ENCODE measurements at places on chromosomes 16 and 17.
A peak's percentile ranks its signal among the peaks of the same experiment; 100 is the strongest.

- no peak for DNase-seq
Measured at GRCh38 chr16:66751053-66751302, 431 bp downstream of the DYNC1LI2 start.

DNA sequence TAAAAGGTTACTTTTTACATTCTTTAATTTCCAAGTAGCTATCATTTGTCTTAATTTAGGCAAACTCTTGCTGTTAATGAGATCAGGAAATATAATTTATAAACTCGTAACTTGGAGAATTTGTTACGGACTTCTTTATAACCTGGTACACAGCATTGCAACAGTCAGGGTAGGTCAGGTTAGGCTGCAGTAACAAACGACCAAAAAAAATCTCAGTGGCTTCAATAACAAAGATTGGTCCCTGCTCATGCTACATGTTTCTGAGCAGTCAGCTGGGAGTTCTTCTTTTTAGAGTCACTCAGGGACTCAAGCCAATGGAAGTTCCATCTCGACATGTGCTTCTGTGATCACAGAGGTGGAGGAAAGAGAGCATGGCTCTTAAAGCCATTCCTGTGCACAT lies 110.1 kb downstream of the USP31 start:
- no peak for DNase-seq

DNA sequence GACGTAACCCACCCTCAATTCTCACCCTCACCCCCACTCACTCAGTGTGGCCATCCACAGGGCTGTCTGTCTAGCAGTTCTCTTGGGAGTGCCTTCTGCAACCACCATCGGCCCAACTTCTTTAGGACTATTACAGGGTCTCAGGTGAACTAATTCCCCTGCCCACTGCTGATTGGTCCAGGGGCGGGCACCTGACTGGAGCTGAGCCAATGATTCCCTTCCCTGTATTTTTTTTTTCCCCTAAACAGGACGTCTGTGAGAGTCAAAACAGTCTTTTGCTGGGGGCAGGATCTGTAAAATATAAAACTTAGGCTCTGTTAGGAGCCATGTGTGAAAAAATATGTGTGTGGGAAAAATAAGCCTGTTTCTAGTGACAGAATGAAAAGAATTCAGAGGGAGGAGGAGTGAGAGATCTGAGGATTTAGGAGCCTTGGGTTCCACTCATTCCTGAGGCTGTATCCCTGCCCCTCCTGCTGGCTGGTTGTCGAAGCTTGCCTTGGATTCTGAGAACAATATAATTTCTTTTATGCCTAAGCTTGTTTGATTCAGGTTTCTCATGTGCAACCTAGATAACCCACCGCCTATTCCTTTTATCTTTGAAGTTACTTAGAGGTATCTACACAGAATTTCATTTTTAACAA lies 115.0 kb downstream of the SPACA3 start:
- DNase-seq, result no peak

DNA sequence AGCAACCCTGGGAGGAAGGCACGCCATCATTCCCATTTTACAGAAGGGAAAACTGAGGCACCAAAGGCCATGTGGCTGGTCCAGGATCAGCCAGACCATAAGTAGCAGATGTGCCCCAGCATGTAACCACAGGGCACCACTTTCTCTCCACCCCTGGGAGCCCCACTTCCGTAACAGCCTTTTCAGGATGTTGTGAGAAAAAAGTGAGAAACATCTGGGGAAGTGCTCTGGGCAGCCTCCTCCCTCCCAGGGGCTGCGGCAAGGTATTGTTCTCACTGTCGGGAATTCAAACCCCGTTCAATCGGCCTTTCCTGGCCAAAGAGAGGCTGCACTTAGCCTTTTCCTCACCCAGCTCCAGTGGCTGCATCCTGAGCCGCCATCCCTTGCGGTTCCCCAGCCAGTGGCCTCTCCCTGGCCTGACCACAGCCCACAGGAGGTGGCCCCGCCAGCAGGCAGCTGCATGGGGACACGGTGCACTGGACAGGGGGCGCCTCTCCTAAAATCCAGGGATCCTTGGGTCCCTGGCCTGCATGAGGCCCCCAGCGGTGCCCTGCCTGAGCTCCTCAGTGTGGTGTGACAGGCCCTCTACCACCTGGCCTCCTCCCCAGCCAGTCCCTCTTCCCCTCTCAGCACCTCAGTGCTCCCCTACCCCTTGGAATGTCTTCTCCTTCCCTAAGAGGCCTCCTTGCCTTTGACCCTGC lies 5.7 kb upstream of the CDH5 start:
- DNase-seq, result no peak

- DNase-seq, result no peak
Measured at GRCh38 chr17:35255316-35255715, 12.4 kb downstream of the SLFN5 start.

GRCh38 chr17:78900816-78901215 lies 2.2 kb downstream of the CEP295NL start:
- no peak for DNase-seq

- no peak for DNase-seq
Measured at GRCh38 chr17:13002761-13003453, 14.9 kb downstream of the ELAC2 start.

- no peak for DNase-seq
Measured at GRCh38 chr16:86540894-86541293, 14.1 kb downstream of the MTHFSD start.

- no peak for DNase-seq
Measured at GRCh38 chr17:34850023-34850422, 111.2 kb downstream of the CCT6B start.

GRCh38 chr17:76107509-76107908 lies 3.9 kb upstream of the EXOC7 start:
- DNase-seq, result no peak

DNA sequence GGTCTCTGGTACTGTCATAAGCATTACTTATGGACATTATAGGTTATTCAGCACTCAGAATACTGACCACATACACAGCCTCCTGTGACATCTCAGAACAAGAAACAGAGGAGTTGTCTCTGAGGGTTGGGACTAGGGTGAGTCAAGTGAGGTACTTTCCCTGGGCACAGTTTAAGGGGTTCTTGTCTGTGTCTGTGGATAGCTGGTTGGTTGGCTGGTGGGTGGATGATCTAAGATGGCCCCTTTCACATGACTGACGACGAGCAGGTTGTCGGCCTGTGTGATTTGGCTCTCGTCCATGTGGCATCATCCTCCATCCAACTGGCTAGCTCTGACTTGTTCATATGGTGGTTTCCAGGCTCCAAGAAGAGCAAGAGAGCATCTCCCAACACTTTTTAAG lies 163.9 kb downstream of the PRKCB start:
- no peak for DNase-seq

DNA sequence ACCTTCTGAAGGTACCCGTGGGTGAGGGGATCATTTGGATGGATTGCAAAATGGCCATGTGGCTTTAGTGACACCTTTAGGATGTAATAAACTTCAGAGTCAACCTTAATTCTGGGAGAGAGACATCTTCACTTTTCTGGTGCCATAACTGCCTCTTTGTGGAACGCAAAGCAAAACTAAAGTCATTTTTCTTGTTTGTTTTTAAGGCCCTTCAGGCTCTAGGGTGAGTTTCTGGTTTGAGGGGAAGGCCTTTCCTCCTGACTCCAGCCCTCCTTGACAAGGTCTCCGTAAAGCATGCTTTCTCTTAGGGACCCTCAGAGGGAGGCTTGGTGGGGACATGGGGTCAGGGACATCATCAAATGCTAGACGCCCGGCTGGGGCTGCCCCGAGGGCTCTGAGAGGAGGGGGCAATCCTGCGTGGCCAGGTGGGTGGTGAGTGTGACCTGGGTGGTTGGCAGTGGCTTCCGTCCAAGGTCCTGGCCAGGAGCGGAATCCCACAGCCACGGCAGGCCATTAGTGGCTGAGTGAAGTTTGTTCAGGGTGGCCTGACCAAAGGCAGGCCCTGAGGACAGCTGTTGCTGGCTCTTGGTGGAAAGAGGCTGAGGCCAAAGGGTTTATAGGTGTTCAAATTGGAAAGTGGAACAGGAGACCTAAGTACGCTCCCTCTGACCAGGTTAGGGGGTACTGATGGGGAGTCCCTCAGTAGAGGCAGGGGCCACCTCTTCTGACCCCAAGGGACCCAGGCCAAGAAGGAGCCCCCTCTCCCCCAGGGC lies 112.2 kb downstream of the METRNL start:
- no peak for DNase-seq

DNA sequence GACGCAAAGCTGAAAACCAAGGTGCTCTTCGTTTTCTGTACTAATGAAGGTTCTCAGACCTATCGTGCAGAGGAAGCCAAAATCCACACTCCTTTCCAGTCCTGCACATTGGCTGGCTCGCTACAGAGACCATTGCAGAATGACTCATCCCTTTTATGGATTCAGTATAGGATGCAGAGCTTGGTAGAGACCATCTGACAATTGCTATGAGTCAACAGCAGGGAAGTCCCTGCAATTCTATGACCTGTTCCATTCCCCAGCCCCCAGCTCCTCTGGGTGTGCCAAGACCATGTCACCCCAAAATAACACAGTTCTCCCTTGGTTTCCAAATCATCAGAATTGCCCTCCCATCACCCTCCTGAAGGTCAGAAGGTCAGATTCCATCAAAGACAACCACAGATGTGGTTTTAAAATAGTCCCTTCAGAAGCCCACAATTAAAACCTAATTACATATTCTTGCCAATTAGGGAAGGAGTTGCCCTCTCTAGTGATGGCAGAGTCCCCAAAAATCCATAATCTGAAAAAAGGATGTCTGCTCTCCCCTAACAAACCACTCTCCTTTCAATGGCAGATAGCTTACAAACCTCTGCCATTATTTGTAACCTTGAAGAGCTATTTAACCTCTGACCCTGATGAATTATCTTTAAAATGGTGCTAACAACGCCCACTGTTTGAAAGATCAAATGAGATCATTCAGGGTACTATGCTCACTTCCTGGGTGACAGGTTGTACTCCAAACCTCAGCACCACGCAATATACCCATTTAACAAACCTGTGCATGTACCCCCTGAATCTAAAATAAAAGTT lies 108.2 kb upstream of the RBBP6 start:
- peak; percentile 17 for DNase-seq

DNA sequence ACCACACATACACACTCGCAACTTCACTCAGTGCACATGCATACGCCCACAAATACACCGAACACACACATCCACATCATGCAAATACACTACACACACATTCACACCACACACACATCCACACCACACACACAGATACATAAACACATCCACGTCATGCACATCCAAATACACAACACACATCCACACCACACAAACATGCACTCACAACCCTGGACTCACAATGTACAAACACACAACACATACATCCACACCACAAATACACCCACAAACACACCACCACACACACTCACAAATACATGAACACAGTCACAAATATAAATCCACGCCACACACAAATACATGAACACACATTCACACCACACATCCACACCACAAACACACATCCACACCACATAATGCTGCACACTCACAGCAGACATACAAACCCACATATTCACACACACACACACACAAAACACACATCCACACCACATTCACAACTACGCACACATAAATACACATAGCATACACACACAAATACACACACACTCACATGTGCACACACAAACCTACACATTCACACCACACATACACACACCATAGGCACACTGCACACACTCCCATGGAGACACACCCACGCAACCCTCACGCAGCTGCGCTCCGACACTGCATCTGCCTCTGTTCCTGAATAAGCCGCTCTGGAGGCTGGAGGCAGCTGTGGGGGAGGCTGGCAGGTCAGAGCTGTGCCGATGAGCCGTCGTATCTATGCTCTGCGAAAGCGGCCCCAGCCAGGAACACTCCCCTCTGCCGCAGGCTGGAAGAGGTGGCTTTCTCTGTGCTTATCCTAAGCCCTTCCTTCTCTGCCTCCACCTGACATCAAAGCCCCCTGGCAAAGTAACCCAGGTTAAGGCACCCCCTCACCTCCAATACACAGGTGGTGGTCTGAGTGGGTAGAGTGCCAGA lies 141.8 kb downstream of the GRIN2A start:
- DNase-seq, result no peak

DNA sequence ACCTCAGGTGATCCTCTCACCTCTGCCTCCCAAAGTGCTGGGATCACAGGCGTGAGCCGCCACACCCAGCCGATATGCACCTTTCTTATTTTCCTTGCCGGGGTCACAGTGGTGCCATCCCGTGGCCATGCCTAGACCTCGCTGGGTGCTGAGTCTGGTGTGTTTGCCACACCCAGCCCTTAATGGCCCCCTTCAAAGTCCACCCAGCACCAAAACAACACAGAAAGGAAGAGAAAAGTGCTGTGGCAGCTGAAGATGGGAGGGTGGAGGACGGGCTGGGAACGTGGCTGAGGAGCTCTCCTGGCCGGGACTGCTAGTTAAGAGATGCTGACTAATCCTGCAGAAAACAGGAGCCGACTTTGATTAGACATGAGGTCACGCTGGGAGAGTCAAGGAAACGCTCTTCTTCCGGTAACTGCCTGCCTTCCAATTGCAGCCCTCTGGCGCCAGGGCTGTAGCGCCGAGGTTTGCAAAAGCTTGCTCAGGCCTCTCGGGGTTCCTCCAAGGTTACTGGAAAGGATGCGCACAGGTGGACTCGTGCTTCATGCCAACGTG lies 10.9 kb downstream of the SLC43A2 start:
- DNase-seq, result no peak

- DNase-seq, result no peak
Measured at GRCh38 chr17:81488276-81488860, 24.2 kb downstream of the ACTG1 start.

DNA sequence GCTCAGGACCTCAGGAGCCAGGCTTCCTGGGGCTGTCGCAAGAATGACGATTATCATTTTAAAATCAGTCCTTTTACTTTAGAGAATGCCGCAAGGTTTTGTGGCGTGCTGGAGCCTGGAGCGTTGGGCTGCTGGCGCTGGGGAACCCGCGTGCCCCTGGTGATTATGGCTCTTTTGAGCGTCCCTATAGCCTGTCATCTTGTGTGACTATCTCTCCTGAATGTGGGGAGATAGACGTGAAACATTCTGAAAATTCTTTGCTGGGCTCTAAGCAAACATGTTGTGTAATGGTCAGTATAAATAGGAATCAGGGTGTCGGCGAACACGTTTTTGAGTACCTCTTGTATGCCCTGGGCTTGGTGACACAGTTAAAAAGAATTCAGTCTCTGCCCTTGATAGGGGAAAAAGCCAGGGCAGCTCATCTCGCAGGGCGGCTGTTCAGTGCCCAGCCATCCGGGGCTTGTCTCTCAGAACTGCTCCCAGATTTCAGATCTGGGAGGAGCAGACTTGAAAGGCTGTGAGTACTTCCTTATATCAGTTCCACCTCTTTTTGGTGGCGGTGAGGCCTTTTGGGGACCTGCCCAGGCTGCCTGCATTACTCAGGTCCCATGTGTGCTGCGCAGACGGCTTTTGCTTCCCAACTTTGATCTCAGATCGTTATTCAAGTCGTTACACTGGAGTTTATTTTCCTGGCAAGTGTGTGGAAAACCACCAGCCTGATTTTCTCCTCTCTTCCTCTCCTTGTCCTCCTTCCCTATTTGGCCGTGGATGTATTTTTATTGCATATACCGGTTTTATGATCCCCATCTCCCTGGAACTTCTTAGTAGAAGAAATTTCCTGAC lies 973 bp downstream of the SLC7A6 start:
- peak; percentile 50 for DNase-seq

GRCh38 chr16:3578610-3579551 lies 1.7 kb upstream of the NLRC3 start:
- DNase-seq, result peak; percentile 84
